ENCODE measurements at places on chromosomes 6 and 20. TPM values are rescaled to one million over a fixed set of nuclear protein-coding genes. Genes with fewer than 3 reads are reported as not detected.

GRCh38 chr6:118739696-118740353 lies 88.4 kb upstream of the CEP85L start:
- DNase-seq = no peak

- no peak for DNase-seq
These were observed 135.1 kb upstream of the CNR1 start for GRCh38 chr6:88301256-88301655.

DNA sequence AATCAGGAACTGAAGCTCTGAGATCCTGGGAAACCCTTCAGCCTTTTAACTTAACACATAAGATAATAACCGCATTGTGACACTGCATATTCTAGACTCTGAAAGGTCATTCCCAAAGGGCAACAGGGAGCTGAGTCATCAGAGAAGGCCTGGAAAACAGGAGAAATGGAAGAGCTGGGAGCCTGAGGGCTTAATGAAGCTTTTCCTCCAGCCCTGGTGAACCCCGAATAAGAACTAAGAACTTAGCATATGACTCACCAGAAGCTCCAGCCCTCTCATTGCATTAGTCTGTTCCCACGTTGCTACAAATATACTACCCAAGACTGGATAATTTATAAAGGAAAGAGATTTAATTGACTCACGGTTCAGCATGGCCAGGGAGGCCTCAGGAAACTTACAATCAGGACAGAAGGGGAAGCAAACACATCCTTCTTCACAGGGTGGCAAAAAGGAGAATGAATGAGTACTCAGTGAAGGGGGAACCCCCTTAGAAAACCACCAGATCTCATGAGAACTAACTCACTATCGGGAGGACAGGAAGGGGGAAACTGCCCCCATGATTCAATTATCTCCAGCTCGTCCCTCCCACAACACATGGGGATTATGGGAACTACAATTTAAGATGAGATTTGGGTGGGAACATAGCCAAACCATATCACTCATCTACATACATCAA lies 648.5 kb downstream of the TFAP2A start:
- no peak for DNase-seq

DNA sequence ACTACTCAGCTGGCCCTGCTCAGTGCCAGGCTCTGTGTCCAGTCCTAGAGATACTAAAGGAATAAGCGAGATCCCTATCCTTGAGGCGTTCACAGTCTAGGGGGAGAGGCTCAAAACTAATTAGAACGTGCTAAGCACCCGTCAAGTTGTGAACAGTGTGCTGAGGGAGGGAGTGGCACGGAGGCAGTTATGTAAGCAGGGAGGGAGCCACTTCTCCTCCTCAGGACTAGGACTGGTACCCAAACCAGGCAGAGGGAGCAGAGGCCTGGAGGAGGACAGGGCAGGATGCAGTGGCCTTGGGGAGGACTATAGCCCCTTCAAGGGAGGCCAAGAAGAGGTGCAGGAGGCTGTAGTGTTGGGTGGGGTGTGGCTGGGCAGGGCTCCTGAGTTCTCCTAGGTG lies 39.6 kb upstream of the VSTM2L start:
- no peak for DNase-seq

DNA sequence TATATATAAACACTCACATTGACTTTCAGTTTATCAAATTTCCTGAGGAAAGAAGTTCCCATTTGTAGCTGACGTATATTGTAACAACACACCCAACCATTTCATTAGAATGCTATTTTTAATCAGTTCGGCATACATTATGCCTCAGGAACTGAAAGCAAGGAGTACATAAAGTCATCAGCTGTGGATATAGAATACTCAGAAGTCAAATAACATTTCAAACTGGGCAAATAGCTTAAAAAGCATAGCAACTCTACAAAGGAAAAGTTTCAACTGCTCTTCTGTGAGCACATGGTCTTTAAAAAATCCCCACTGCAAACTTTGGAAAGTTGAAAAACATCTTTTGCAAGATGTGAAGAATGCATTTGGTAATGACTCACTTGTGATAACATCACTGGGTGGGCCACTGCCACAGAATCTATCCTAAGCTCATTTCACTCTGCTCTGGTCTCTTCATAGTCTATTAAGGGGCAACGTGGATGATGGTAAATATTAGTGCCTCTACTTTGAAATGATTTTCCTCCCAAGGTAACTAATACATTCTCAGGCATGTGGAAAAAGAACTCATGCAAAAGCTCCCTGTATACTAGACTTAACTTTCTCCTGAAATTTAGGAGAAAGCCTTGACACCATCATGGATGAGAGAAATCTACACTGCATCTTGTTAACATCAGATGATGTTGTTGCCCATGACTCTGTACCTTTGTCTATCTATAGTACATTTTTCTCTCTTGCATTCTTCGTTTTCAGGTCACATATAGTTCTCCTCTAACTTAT lies 49.2 kb downstream of the FYN start:
- DNase-seq = no peak

DNA sequence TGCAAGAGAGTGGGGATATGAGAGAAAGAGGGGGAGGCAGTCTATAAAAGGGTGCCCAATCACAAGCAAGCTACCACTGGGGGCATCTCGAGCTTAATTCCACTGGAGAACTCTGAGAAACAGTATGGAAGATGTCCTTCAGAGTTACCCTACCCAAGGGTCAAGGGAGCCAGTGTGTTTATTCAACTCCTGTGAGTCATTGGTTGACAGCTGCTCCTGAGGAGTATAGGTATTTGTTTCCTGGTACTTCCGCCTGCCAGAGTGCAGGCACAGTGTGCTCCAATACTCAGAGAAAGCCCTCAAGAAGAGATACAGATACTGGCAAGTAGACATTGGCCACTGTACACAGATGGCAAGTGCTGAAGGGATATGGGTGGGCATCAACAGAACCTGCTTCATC lies 49.5 kb downstream of the ARHGAP40 start:
- no peak for DNase-seq

DNA sequence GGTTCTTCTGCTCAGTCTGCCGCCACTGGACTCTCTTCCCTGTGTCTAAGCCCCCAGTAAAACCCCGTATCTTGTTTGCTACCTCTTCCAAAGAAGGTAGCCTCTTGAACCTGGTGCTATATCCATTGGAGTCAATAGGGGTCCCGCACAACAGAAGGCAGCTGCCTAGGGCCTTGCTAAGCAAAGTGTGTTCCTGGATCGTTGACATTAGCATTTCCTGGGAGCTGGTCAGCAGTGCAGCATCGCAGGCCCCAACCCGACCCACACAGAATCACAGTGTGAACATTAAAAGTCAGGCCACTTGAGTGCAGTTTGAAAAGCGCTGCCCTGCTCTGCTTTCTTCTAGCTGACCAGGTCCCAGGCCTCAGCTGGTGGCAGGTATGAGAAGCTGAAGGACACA lies 2.9 kb downstream of the ADA start:
- DNase-seq = peak; percentile 40

GRCh38 chr6:111199935-111200334 lies 112.6 kb downstream of the SLC16A10 start:
- no peak for DNase-seq

- no peak for DNase-seq
These were observed 197.2 kb upstream of the SUPT3H start for GRCh38 chr6:45574885-45575284.

DNA sequence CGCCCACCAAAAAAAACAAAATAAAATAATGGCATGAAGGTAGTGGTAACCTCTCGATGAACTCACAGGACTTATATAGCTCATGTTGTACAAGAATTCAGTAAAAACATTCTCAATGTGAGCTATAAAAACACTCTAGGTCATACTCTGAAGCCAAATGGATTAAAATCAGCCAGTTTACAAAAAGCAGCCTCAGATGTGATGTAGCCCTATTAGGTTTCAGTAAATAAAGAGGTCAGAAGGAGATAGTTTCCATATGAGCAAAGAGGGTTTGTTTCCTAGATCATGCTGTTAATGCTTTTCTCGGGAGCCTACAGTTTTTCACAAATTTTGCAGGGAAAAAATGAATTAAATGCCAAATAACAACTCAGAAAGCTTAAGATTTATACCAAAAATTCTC lies 319.5 kb upstream of the HSF2 start:
- no peak for DNase-seq

DNA sequence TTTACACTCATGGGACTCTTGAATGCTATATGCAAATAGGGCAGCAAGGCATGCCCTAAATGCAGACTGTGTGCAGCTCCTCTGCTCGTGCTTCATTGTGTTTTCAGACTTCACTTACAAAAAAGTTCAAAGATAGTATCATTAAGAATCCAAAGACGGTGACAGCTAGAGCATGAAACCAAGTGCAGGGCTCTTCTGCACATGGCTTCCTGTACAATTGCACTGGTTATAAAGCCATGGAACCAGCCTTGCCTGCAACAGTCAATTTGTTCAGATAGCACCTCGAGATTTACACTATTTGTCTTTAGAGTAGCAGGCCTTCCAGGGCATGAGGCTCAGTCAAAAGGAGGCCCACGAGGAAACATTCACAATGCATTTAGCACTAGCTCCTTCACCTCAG lies 35.6 kb downstream of the RFPL4B start:
- DNase-seq = no peak

- no peak for DNase-seq
These were observed 273.0 kb upstream of the PREP start for GRCh38 chr6:105675715-105676397.

- no peak for DNase-seq
These were observed 111.8 kb downstream of the PERP start for GRCh38 chr6:137995371-137995770.

GRCh38 chr6:149628875-149629510 lies 19.5 kb downstream of the KATNA1 start:
- DNase-seq = no peak

GRCh38 chr20:41213150-41213820 lies 75.9 kb downstream of the PLCG1 start:
- no peak for DNase-seq

GRCh38 chr6:2634139-2634964 lies 116.4 kb downstream of the MYLK4 start:
- peak; percentile 43 for DNase-seq

- no peak for DNase-seq
These were observed 249.6 kb upstream of the RIN2 start for GRCh38 chr20:19508449-19508848.

GRCh38 chr20:57748601-57749130 lies 38.9 kb upstream of the PMEPA1 start:
- DNase-seq = no peak

- DNase-seq = no peak
These were observed 113.3 kb downstream of the TCP11 start for GRCh38 chr6:35027807-35028206.

DNA sequence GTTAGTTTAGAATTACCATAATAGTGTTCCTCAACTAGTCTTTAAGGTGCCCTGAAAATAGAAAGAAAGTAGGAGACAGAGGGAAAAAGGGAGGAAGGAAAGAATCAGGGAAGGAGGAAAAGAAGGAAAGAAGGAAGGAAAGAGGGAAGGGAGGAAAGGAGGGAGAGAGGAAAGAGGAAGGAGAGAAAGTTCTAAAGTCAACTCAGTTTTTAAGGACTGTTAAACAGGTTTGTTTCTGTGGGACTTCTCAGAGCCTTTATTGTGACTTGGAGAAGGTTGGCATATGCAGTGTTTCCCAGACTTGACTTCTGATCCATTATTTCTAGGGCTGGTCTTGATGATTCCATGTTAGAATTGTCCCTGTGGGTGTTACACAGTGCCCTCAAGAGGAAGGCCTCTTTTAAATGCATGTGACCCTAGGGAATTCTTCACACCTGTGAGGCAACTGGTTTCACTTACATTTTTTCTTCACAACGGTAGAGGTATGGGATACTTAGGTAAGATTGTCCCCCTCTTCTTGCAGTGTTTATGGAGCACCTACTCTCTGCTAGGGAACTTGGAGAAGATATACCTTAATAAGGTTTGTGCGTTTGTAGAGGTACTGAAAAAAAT lies 132.7 kb upstream of the GMDS start:
- peak; percentile 48 for DNase-seq

GRCh38 chr6:20365456-20365855 lies 36.2 kb upstream of the E2F3 start:
- no peak for DNase-seq

Gene EFCAB8
- total RNA-seq = not detected

Gene SCUBE3
- total RNA-seq = not detected

Gene SLC4A11
- 27.5 TPM for total RNA-seq

Gene SIRPB2
- total RNA-seq = not detected

Gene ABHD16B
- 0.29 TPM for total RNA-seq

Gene ARHGAP40
- not detected for total RNA-seq

All from OCI-LY7 (cell line).